Femur (tissue), 1 donor: ENCODE measurements at places on chromosomes 5 and 9.

DNA sequence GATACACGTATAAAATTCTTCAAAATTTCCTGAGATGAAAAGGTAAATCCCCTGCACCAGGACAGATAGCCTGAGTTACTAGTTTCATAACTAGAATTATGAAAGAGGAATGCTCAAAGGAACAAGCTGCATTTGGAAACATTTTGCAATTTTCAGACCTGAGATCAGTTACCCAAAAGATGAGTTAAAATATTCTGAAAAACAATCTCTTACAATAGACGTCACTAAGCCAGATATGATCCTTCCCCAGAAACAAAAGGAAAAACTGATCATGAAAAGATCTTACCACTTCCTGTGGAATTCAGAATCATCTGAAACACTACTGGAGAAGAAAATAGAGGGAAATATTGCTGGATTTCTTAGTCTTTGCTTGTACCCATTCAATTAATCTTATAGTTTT is 204.7 kb downstream of the ARRDC3 start:
- DNase-seq = no peak

DNA sequence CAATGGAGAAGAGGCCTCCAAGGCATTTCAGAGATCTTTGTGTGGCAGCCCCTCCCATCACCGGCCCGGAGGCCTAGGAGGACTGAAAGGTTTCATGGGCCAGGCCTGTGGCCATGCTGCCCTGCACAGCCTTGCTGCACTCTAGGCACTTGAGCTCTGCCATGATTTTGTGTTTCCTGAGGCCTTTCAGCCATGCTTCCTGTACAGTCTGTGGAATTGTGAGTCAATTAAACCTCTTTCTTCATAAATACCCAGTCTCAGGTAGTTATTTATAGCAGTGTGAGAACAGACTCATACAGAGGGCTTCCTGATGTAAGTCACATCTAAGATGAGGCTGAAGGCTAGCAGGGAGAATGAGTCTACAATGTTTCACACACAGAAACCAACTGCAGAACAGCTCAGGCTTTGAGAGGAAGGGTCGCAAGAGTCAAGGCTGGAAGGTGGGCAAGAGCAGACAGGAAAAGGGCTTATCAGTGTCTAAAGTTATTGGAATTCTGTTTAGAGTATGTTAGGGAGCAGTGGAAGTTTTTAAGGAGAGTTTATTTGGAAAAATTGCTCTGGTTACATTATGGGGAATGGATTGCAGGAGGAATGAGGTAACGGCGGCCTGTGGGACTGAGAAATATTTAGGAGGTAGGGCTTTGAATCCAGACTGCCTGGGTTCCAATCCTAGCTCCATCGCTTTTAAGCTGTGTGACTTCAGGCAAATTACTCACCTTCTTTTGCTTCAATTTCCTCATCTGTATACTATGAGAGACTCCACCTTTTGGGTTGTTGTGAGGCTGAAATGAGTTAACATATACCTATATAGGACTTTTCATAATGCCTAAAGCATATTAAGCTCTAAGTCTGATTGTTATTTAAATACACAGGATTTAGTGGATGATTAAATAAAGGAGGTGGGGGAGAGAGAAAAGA is 291.2 kb downstream of the CWC27 start:
- DNase-seq = no peak

- no peak for DNase-seq
Measured at GRCh38 chr5:64229163-64229774, 63.6 kb downstream of the RNF180 start.

- peak; percentile 9 for DNase-seq
Measured at GRCh38 chr9:127143920-127144465, 21.6 kb upstream of the ANGPTL2 start.

GRCh38 chr5:32195265-32195664 is 21.1 kb upstream of the GOLPH3 start:
- no peak for DNase-seq

- DNase-seq = no peak
Measured at GRCh38 chr5:155898284-155898683, 428.7 kb upstream of the SGCD start.

DNA sequence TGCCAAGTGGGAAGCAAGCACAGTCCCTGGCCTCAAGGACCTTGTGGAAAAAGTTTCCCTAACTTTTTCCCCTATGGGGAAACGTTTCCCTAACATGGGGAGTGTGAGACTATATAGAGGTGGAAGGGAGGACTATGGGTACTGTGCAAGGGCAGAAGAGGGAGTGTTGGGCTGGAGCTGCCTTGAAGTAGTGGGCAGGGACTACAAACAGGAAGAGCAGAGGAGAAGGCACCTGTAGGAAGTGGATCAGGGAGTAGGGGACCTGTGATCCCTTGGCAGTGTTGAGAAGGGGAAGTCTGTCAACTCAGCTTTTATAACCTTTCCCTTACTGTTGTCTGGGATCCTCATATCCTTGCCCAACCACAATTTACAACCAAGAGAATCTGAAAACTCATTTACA is 1.4 kb downstream of the CMYA5 start:
- no peak for DNase-seq

DNA sequence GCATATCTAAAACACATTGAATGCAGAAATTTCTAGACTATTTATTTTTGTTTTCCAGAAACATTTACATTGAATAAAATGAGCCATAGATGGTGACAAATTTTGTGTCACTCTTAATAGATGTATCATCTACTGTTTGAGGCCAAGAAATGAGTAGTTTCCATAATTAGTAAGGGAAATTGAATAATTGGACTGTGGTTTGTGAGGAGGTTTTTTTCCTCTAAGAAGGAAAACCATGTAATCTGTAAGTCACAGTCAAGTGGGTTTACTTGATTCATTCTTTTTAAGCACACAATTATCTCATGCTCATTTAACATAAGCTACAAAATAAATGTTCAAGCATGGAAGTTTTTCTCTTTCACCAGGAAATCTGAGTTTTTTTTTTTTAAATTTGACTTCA is 876.4 kb downstream of the NR2F1-AS1 start:
- DNase-seq = no peak

DNA sequence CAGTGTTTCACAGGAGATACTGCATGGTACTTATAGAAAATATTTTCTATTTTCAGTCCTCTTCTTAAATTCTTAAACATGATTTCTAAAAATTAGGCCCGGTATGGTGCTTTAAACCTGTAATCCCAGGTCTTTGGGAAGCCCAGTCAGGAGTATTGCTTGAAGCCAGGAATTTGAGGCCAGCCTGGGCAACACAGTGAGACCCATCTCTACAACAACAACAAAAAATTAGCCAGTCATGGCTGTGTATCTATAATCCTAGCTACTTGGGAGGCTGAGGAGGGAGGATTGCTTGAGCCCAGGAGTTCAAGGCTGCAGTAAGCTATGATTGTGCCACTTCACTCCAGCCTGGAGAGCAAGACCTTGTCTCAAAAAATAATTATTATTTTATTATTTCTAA is 23.3 kb downstream of the ELL2 start:
- DNase-seq = no peak
